ENCODE measurements at places on chromosomes 11 and 22.

DNA sequence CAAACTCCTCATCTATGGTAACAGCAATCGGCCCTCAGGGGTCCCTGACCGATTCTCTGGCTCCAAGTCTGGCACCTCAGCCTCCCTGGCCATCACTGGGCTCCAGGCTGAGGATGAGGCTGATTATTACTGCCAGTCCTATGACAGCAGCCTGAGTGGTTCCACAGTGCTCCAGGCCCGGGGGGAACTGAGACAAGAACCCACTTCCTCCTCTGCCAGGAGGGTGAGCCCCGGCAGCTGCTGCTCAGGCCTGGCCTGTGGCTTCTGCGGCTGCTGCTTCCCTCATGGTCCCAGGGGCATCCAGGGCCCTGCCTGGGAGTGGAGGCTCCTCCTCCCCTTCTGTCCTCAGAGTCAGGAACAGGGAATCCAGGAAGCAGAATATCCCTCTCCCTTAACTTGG, 98.4 kb downstream of the ZNF280B start:
- peak; percentile 13 for DNase-seq

DNA sequence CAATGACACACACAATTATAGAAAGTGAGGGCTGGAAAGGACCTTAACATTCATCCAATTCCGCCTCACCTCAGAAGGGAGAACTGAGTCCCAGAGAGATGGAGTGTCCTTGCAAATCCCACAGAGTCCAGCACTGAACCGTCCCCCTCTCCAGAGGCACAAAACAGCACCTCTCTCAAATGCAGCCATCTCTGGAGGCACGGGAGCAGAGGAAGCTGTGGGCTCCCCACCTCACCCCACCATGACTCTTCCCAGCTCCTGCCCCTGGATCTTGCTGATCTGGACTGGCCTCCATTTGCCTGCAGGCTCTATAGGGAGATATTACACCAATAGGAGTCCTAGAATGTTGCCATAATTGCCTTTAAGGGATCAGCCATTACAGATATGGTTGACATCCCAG, 1.4 kb upstream of the DRD2 start:
- DNase-seq = no peak

DNA sequence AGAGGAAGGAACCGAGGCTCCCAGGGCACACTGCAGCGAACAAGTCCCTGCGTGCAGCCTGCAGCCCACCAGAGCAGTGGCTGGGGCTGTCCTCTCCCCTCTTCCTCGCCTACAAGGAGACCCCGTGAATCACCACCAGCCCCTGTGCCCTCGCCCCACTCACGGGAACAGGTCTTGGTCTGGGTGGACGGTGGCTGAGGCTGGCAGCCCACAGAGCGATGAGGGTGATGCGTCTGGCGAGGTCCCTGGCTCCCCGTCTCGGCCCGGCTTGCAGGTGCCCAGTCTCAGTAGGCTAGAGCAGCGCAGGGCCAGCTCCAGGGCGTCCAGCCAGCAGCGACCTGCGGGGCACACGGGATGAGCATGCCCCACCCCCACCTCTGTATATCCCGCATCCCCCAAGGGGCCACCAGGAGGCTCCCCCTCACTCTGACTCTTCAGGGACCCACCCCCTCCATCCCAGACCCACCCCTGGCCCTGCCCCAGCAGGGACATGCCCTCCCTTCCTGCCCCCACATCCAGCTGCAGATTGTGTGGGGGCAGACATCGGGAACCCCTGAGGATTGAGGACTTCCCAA, 50.5 kb upstream of the CARS1 start:
- DNase-seq = no peak

- no peak for DNase-seq
Observed at GRCh38 chr11:58900479-58901420, 38.5 kb upstream of the GLYATL1 start.

DNA sequence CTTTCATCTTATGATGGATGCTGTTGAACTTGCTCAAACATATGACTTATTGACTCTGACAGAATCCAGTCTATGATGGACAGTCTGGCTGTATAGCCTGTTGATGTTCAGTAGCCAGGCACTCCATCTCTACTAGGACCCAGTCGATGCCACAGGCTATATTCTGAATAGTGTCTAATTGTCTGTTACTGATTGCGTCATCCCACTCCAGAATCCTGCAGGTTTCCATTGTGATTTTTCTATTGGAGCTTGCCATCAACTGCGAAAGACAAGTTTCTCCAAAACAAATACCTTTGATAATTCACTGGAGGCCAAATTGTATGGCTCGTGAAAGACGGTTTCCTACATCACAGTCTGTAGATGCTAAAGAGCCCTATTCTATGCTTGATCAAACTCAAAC, 481.7 kb upstream of the CHORDC1 start:
- peak; percentile 50 for DNase-seq

DNA sequence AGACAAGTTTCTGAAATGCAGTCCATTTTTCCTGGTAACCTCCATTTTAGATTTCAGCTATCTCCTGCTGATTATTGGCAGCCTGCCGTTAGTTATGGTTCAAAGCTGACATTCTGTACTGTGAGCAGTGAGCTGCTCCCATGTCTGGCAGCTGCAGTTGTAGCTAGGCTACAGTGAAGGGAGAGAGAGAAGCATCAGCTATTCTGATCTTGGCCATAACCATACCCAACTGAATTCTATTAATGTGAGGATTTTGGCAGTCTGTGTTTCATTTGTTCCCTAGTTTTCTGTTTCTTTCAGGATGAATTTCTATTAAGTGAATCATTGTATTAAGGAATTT, 33.4 kb downstream of the SIK2 start:
- peak; percentile 1 for DNase-seq

DNA sequence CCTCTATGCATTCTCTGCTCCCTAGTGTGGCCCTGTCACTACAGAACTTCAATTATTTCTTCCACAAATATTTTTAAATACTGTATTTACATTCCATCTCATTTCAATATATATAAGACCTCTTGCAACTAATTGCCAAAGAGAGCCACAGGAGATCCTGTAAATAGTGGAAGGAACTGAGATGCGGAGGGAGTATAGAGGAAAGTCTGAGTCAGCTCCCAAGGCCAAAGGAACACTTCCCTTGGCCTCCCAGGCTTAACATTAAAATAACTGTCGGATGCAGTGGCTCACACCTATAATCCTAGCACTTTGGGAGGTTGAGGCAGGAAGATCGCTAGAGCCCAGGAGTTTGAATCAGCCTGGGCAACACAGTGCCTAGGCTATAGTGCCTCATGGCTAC, 31.2 kb downstream of the RBFOX2 start:
- DNase-seq = no peak

DNA sequence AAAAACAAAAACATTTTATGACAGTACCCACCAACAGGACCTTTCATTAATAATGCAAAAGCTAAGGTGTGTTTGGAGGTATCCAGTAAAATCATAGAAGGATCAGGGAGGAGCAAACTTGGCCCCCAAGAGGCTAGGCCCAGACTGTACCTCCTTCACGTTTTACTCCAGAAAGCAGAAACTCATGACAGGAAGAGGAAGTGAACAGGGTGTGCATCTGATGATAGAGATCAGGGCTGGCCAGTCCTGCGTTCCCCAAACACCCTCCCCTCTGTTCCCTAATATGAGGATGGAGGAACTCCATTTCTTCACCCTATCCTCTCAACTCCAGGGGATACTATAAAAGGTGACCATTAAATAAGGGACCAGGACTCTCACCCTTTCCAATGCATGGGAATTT, 10.2 kb upstream of the MS4A12 start:
- DNase-seq = no peak

DNA sequence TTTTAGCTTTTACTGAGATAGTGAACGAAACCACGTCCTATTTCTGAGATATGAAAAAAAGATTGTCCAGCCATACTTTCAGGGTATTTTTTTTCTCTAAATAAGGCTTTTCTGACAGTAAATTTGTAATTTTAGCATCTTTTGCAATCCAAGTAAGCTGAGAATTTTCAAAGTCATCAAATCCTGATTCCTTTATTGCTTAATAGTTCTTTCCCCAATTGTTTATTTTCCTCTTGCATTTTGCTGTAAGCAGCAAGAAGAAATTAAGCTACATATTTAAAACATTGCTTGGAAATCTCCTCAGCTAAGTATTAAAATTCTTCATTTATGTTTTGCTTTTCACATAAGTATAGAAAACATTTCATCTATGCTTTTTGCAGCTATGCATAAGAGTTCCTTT, 493.3 kb upstream of the CCDC179 start:
- DNase-seq = no peak

- DNase-seq = peak; percentile 48
Observed at GRCh38 chr22:33049119-33049729, 9.0 kb downstream of the SYN3 start.

DNA sequence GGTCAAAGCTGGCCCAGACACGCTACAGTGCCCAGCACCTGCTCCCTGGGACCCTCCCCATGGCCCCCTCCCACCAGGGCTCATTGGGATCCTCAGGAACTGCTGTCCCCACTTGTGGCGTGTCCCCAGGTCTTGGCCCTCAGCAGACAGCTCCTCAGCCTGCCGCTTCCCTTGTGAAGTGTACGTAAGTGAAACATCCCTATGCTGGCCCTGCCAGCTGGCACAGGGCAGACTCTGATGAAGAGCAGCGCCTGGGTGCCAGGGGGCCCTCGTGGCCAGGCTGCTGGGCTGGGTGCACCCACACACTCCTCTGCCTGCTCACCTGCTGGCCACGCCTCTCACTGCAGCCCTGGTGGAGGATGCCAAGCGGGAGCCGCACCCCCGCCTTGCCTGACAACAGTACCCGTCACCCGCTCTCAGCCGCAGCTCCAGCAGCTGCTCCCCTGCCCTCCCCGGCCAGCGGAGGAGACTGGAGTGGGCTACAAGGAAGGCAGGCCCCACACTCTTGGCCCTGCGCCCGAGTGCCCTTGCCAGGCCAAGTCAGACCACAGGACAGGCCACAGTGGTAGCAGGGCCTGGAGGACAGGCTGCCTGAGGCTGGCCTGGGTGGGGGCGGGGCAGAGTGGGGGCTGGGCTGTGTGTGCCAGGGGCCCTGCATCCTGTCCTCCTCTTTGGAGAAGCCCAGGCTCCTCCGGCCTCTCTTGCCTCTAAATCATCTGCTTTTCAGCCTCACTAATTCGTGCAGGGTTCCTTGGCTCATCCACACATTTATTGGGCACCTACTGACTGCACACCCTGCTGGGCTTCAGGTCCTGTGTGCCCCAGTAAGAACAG, 39.5 kb downstream of the IGF2 start:
- no peak for DNase-seq

DNA sequence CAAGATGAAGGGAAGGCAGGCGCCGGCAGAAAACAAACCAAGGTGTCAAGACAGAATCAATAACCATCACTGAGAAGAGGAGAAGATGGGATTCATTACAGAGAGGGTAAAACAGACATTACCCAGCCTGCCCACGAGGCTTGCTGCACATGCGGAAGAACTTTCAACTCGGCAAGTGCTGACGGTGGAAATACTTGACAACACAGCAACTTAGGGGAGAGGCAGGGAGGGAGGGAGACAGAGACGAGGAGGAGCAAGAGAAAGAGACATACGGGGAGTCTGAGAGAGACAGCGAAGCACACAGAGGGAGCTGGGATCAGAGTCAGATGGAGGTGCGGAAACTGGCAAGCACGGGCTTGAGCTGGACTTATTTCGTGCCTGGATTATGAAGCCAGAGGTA, 129.3 kb upstream of the NECTIN1 start:
- no peak for DNase-seq

DNA sequence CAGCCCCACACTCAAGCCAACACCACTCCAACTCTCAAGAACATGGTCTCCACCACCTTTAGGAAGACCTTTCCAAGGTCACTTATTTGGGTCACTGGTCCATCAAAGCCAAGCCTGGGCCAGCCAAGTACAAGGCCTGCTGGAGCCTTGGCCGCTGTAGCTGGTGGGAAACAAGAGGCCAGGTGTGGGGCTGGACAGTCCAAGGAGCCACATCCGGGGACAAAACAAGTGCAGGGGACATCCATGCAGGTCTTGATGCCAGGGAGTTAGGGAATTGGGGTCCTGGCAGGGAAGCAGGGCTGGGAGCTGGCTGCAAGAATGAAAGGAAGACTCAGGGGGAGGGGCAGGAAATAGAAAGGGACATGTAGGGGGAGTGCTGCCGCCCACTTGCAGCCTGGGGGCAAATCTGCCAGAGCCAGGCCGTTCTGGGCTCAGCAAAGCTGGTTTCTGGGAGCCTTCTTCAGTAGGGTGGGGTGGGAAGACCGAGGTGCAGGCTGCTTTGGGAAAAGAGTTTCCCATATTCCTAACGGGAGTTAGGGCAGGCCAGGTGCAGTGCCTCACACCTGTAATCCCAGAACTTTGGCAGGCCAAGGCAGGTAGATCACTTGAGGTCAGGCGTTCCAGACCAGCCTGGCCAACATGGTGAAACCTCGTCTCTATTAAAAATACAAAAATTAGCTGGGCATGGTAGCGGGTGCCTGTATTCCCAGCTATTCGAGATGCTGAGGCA, 69.5 kb upstream of the ATXN10 start:
- DNase-seq = no peak

DNA sequence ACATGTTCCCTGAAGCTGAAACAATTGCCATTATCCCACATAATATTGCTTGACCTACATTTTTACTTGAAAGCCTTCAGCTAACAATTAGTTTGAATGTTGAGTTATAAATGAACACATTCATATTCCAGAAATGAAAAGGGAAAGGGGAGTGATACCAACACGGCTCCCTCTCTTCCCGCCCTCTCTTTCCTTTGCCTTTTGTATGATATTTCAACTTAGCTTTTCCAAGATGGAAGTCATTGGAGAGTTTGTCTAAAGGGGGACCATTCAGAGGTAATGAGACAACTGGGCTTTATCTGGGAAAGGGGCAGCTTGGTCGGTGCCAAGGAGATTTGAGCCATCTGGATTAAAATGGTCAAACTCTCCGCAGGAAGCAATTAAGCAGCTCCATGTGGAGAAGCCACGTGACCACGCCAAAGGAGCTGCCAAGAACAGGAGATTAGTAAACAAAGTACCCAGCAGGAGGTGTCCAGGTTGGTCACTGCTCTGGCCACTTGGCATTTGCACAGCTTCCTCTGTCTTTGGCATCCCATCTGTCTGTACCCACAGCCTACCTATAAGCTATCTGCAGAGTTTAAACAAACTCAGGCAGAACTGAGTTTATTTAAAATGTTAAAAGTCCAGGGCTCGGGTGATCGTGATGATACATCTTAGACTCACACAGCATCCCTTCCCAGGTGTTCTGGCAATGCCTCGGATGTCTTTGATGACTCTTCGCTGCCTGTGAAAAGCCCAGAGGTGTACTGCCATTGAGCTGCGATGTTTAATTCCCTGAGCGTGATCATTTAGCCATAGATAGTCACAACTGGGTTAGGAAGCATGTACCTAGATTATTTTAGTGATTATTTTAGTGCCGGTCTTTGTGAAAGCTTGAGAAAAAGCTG, 735.9 kb downstream of the NTM start:
- DNase-seq = peak; percentile 64

Measured in NCI-H1417 (cell line).